Pons (tissue), 1 donor: ENCODE measurements at places on chromosomes 1 and 21.

DNA sequence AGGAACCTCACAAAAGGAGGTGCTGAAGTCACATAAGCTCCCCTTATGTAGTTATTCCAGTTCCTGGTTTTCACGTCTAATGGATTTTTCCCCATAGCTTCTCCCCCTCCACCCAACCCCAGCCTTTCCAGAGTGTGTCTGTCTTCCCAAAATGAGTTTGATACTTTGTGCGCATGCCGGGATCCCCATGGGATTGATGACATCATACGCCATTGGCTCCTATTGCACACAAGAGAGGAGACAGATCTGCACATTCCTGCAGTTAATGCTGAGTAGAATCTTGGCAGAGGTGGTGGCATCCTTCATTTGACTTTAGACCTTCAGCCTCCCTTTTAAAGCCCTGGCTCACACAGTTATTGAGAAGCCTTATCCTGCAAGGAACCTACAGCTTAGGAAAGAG, 71.4 kb downstream of the DDR2 start:
- DNase-seq = no peak

GRCh38 chr1:70915258-70916033, 132.2 kb downstream of the PTGER3 start:
- peak; percentile 4 for DNase-seq

DNA sequence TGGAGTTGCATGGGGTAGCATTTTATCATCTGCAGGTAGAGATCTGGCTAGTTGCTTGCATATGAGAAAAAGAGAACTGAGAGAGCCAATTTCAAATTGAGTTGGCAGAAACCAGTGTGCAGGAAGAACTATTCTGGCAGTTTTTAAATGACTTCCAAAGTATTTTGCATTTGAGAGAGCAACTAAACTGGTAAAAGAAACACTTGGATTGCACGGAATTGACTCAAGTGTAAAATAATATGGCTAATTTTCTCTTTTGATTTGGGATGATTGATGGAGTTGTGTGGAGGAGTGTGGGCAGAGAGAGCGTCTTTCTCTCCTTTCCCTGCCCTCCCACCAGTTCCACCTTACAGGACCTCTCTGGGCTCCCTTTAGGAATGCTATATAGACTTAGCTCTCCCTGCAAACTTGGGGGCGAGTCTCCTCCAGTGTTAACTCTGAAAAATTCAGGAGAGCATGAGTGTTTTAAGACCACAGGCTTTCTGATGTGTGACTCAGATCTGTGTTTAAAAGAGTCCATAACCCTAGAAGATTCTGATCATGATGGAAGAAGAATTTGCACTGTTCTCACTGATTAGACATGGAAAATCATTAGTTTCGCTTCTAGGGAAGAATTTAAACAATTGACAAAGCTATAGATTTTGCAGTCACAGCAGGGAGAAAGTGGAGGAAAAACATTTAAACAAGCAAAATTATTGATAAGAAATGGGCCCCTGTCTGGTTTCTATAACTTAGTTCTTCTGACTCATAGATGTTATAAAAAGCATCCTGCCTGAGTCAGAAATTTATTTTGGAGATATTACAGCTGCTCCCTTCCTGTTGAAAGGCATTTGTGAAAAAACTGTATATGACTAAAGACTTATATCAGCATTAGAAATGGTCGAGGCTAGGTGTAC, 24.9 kb upstream of the CTBS start:
- no peak for DNase-seq

DNA sequence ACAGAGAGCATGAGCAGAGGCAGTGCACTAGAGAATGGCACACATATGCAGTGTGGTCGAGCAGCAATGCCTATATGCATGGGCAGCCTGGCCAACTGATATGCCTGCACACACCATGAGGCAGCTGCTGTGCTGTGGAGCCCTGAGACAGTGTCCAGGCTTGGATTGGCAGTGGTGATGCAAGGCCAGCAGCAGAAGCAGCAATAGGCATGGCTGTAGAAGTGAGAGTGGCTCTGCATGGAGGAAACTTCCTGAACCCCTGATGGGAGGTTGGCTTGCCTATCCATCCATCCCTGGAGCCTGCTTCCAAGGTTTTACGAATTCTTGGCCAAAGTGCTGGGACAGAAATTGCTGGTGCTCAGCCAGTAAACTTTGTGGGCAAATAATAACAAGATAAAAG, 89.7 kb downstream of the DIRAS3 start:
- no peak for DNase-seq

- peak; percentile 38 for DNase-seq
Observed at GRCh38 chr1:147641695-147642592, 28.4 kb downstream of the ACP6 start.

GRCh38 chr1:65265651-65266351, 43.5 kb upstream of the DNAJC6 start:
- DNase-seq = no peak
